ENCODE measurements at places on chromosomes 16 and 17. TPM values are rescaled to one million over a fixed set of nuclear protein-coding genes. Genes with fewer than 3 reads are reported as not detected.
A peak's percentile ranks its signal among the peaks of the same experiment; 100 is the strongest.

GRCh38 chr16:85055493-85056210, 28.1 kb downstream of the KIAA0513 start:
- DNase-seq = peak; percentile 93

DNA sequence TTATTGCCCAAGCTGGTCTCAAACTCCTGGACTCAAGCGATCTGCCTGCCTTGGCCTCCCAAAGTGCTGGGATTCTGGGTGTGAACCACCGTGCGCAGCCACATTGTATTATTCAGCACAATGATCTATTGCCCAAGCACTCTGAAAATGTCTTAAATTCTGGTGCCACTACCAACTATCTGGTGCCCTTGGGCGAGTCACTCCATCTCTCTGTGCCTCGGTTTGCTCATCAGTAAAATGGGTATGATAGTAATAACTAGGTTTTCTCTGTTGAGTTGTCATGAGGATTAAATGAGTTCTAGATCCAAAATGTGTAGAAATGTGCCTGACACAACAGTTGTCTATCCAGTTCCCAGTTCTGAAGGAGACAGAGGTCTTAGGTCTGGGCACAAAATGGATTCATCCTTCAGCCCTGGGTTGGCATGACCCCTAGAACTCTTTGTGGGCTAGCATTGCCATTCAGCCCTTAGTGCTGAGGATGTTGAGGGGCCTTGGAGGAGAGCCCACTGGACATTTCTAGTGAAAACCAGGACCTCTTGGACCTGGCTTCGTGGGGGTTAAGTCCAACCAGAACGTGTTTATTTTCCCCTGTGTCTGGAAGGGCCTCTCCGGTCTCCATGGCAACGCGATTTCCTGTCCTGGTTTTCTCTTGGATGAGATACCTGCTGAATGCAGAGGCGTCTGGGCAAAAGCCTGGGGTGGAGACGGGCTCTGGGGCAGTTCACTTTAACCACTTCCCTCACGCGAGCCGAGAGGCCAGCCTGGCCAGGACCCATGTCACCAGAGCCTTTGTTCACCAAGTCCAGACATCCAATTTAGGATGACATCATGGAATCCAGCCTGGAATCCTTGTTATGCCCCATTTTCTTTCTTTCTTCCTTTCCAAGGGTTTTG, 43.7 kb upstream of the TNRC6A start:
- no peak for DNase-seq

DNA sequence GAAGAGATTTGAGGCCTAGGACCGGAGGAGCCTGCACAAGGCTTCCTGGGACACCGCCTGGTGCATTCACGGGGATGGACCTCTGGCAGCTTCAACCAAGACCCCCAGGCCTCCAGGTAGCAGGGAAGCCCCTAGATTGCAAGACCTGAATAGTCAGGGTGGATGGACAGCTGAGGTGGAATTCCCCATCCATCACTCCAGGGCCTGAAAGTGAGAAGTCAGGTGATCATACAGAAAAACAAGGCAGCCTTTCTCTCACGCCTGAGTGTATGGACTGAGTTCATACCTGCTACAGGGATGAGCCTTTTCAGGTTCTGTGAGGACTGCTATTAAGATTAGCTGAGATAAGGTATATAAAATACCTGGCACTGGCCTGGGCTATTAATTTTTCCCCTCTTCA, 74.2 kb downstream of the PLXDC1 start:
- DNase-seq = no peak

DNA sequence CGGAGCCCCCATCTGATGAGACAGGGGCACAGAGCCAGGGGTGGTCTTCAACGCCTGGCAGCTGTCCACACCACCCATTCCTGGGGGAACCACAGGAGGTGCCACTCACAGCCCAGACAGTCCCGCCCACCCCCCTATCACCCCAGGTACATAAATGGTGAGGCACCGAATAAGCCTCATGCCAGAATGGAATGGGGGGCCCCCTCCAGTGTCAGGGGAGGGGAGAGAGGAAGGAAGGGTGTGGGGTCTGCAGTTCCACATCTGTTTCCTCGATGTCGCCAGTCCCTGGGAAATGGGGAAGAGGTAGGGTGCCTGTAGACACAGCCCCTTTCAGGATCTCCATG, 1.7 kb downstream of the TMC6 start:
- DNase-seq = no peak

GRCh38 chr17:73335591-73336407, 24.0 kb upstream of the CDC42EP4 start:
- no peak for DNase-seq

GRCh38 chr17:8015236-8015956, 13.0 kb downstream of the GUCY2D start:
- no peak for DNase-seq

- DNase-seq = no peak
Observed at GRCh38 chr17:68318103-68318991, 27.1 kb downstream of the ARSG start.

AARSD1 gene
- 78.2 TPM for total RNA-seq

- DNase-seq = no peak
Observed at GRCh38 chr17:46121165-46121764, 72.0 kb downstream of the KANSL1 start.

APOBR gene
- 4.1 TPM for total RNA-seq

- DNase-seq = no peak
Observed at GRCh38 chr17:64551461-64551860, 44.7 kb downstream of the CEP95 start.

DNA sequence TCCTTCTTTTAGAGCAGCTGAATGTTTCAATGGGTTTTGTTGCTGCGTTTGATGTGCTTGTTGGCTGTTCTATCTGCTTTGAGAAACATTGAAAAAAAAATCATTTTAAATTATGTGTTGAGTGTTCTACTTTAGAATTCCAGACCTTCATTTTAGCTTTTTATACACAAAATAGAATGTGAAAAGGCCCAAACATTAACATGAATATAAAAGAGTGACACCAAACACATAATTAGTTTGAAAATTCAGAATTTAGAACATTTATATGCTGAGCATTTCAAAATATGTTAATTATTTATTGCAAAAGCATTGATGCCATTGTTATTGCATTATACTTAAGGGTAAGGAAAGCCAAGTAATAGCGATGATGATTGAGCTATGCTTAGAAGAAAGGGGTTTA, 2.9 kb downstream of the NFAT5 start:
- DNase-seq = no peak

DNA sequence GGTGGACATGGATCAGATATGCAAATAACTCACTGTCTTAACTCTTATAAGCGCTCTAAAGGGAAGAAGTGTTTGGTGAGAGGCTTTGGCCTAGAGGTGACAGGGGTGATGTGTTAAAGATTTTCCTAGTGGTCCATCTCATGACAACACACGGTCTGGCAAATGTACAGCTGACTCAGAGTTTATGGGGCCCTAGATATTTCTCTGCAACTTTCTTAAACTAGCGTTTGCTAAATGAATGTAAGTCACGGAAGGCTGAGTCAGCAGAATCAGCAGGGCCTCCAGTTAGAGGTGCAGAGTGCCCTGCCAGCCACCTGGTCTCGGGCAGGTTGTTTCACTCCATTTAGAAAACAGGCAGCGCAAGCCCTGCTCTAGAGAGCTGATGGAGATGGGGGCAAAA, 40.1 kb downstream of the CLEC16A start:
- DNase-seq = no peak

GRCh38 chr16:16861546-16861945, 482.6 kb downstream of the NPIPA7 start:
- DNase-seq = peak; percentile 85

- peak; percentile 82 for DNase-seq
Observed at GRCh38 chr16:4328046-4328781, 12.3 kb downstream of the GLIS2 start.

GRCh38 chr17:19986941-19987861, 9.6 kb upstream of the AKAP10 start:
- no peak for DNase-seq

CASKIN1 gene
- total RNA-seq = 2.2 TPM

MEFV gene
- not detected for total RNA-seq

SLC16A5 gene
- total RNA-seq = 6.8 TPM

DNA sequence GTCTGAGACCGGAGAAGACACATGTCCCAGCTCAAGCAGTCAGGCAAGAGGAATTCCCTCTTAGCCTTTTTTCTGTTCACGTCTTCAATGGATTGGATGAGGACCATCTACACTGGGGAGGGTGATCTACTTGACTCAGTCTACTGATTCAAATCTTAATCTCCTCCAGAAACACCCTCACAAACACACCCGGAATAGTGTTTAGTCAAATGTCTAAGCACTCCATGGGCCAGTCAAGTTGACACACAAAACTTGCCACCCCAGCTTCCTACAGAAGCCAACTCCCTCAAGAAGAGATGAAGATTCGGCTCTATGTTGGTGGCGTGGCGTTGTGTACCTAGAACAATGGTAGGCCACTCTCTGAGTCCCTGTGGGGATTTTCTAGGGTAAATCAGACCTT, 22.5 kb upstream of the NKD1 start:
- DNase-seq = no peak

- DNase-seq = no peak
Observed at GRCh38 chr17:68734187-68734900, 133.2 kb upstream of the FAM20A start.

GRCh38 chr16:65728652-65729051, 606.8 kb upstream of the CDH11 start:
- no peak for DNase-seq

DNA sequence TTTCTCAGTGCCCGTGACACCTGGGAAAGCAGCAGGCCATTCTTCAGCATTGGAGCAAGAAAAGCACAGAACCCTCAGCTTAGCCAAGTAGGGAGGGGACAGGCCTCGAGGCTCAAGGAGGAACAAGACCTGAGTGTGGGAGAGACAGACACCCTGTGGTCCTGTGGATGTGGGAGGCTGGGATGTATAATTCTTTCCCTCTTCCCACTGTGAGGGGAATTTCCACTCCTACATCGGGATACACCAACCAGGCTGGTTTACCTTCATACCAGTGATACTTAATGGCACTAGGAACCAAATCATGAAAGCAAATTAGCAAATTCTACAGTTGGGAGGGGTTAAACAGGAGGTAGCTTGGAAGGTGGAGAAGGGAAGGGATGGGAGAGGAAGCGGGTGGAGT, 41.7 kb downstream of the LYRM1 start:
- no peak for DNase-seq

- DNase-seq = no peak
Observed at GRCh38 chr17:49297141-49297540, 64.9 kb downstream of the ZNF652 start.

DNA sequence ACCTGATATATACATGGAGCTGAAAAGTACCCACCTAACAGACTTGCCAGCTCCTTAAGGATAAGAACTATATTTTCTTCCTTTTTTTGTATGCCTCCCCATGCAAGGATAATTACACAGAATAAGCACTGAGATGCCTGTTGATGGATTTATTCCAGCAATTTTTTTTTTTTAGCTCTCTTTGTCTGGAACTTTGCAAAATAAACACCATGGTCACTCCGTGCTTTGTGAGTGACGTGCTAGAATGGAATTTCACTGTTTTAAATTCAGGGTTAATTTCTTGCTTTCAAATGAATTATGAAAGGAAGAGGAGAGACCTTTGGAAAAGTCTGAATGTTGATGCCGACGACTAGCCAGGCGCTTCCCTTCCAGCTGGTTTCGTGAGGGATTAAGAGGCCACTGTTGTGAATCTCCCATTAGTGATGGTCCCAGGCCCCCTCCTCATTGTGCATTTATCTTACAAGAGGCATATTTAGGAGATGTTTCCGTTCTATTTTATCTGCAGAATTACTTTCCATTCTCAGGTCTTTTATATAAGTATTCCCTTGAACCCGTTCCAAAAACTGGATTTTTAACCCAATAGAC, 529.1 kb downstream of the WWOX start:
- no peak for DNase-seq

DNA sequence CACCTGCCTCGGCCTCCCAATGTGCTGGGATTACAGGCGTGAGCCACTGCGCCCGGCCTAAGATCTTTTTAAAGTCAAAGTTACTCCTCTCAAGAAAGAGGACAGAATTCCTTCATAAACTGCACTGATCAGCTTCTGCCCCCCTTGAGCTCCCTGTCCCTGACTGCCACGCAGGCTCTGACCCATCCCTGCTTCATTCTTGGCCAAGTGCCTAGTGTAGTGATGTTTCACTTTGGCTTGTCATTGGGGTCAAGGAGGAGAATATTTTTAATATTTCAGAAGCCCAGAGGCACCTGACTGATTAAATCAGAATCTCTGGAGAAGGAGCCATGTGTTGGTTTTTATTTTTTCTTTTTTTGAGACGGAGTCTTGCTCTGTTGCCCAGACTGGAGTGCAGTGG, 9.1 kb downstream of the MRM1 start:
- DNase-seq = no peak

DNA sequence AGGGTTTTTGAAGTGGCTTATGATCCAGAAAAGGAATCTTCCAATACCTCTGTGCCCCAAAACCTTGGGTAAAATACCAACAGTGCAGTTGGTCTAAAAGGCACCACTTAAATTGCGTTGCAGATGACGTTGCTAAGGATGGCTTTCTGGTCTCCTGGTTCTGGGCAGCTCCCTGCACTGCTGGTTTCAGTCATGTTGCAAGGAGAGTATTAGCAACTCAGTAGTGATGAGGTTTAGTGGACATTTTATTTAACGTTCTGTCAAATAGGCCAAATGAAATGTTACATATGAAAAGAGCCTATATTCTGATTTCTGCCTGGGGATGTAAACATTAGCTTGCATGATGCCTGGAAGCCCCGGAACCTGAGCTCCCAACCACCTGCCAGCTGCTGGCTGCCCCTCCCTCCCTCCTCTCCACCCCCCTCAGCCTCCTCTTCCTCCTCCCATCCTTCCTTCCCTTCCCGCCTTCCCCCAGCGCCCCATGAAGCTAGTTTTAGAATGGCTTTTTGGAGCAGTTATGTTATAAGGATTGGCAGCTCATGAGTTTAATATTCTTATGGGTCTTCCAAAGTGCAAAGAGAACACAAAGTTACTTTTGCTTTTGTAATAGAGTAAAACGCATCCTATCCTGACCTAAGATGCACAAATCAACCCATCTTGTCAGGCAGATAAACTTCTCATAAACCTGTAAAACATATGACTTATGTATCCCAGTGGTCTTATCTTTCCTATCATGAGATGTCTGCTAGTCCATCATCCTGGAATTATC, 20.7 kb downstream of the CD7 start:
- no peak for DNase-seq

DNA sequence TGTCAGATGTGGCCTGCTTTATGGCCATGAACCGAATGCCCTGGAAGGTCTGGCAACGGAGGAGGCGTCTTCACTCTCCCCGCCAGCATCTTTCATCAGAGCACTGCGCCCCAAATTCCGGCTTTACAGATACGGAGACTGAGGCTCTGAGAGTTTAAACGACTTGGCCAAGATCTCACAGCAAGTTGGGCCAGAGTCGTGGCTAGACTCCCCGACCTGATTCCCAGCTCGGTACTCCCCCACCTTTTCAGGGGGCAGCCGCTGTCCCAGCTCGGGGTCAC, 1.7 kb downstream of the NGFR start:
- DNase-seq = no peak

MSLN gene
- not detected for total RNA-seq

GRCh38 chr17:48441231-48441711, 11.3 kb upstream of the SKAP1 start:
- DNase-seq = peak; percentile 86

DNA sequence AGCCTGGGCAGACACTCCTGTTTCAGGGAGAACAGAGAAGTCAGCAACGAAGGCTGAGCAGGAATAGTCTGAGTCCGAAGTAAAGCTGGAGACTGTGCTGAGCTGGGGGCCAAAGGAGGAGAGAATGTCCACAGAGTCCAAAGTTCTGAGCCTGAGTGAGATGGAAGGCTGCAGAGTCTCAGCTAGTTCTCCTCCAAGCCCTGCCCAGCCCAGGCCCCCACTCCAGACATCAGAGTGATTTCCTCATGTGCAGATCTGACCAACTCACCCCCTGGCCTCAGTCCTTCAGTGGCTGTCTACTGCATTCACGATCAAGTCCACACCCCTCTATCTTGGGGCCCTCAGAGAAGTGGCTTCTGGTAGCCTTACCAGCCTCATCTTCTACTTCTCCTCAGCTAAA, 21.6 kb downstream of the SLC13A5 start:
- DNase-seq = no peak
